ENCODE measurements at places on chromosomes 5 and 9. TPM values are rescaled to one million over a fixed set of nuclear protein-coding genes. Genes with fewer than 3 reads are reported as not detected.

DNA sequence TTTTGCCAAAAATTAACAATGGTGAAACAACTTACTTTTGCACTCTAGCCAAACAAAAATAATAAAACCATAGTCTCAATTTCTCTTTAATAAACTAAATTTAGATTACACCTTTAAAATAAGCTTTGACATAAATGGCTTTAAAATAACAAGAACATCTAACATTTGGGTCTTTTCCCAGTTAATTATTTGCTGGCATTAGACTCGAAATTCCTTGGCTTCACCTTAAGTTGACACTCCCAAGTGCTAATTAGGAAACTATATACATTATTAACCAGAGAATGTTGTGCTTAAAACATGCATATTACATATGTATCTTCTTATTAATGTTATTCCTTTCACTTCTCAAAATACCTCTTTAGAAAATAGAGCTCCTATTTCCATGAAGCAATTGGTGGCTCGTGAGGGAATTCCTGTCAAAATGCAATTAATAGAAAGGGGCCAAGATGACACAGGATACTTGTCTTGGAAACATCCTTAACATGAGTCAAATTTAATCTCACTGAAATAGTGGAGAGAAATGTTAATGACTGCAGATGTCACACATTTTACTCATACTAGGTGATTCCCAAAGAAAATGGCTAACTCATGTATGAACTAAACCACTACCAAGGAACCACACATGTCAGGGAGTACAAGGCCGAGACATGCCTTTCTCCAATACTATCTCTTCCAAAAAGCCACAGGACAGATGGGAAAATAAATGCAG lies 932.9 kb upstream of the DMAC1 start:
- no peak for DNase-seq

GRCh38 chr5:172768573-172769341 lies 2.2 kb downstream of the DUSP1 start:
- DNase-seq, result peak; percentile 72

- DNase-seq, result no peak
Measured at GRCh38 chr5:76351577-76351976, 51.5 kb upstream of the IQGAP2 start.

DNA sequence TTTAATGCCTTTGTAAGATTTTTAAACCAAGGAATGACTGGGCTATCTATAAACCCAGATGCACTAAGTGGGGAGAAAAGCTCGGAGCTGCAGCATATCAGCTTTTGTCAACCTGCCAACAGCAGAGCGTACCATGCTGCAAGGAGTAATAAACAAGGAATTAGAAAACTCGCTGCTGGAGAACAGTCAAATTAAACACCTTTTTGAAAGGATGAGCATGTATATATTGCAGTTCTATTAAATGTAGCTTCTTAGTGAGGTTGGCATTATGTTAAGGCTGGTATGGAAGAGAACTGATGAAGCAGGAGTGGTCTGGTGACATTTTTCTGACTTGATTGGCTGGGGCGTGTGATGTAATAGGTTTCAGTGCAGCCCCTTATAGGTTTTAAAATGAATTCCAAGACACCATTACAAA lies 74.7 kb downstream of the PIK3R1 start:
- peak; percentile 70 for DNase-seq

Gene CCDC192
- 0.43 TPM for polyA plus RNA-seq

Gene SCGB3A2
- polyA plus RNA-seq, result 0.34 TPM

Data from right cardiac atrium (tissue), 5 donors.